ENCODE measurements at places on chromosomes 2 and 18.
A peak's percentile ranks its signal among the peaks of the same experiment; 100 is the strongest.

DNA sequence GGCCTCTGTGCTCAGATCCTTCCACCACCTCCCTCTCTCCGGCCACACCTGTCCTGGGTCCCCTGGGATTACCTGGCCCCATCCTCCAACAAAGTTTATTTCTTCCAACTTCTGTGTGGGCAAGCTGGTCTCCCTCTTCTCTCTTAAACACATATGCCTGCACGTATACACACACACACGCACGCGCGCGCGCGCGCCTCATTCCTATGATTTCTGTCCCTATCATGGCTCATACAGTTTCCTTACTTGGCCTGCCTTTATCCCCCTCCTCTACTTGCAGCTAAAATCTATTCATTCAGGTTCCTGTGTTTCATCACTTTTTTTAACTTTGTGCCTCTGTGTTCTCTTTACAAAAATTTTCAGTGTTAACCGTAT, 96.4 kb downstream of the LOXHD1 start:
- DNase-seq, result no peak

GRCh38 chr2:43133708-43134570, 92.5 kb downstream of the ZFP36L2 start:
- no peak for DNase-seq

GRCh38 chr18:64402636-64403035, 253.7 kb upstream of the LINC00305 start:
- DNase-seq, result no peak

DNA sequence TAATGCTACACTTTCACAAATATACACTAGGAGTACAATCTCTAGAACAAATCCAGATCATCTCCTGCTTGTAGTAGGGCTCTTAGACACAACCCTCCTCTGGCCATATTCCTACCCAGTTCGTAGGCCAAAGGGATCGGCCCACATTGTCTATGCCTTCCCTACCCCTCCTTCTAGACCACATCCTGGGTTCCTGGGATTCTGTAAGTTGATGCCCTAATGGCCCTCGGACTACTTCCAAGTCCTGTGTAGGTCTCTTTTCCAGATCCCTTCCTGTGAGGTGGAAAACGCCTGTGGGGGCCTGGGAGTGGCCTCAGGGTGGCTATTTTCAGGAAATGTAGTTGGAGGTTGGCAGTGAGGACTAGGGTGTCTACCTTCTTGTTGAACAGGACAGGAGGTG, 289.7 kb downstream of the ZNF385B start:
- no peak for DNase-seq

DNA sequence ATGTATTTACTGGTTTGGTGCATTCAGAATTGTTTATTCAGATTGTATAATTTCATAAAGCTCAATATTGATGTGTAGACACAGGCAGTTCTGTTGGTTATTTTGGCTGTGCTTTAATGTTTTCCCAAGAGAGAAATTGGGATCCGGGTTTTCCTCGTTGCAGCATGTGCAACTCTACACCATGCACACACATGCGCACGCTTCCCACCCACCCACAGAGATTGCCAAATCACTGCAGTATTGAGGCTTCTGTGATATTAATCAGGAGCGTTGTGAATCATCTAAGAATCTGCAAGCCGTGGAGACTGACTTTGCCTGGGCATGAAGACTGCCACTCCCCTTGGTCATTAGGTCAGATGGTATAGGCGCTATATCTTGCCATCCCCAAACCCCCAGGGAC, 571.5 kb downstream of the SLC4A3 start:
- DNase-seq, result no peak

GRCh38 chr2:20424300-20425290, 22.3 kb upstream of the RHOB start:
- DNase-seq, result no peak

GRCh38 chr18:26574958-26575864, 26.9 kb upstream of the KCTD1 start:
- peak; percentile 80 for DNase-seq

- no peak for DNase-seq
These were observed 4.4 kb downstream of the MBOAT2 start for GRCh38 chr2:8999102-8999446.

DNA sequence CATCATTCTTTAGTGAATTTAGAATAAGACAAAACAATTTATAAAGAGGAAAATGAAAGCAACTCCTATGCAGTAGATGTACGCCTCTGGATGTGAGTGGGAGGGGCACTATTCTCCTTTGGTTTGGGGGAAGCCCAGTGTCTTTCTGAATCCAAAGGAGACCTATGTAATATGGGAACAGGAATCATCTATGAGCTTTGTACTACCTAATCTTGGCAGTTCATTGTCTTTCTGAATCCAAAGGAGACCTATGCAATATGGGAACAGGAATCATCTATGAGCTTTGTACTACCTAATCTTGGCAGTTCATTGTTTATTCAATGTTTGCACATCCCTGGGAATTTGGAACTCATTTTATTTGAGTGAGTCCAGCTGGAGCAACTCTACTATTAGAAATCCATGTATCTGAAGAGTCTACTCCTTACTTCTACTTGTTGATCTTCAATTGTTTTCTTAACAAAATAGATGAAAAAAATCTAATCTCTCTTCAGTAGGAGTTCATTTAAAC, 401.1 kb upstream of the LRATD1 start:
- DNase-seq, result no peak

DNA sequence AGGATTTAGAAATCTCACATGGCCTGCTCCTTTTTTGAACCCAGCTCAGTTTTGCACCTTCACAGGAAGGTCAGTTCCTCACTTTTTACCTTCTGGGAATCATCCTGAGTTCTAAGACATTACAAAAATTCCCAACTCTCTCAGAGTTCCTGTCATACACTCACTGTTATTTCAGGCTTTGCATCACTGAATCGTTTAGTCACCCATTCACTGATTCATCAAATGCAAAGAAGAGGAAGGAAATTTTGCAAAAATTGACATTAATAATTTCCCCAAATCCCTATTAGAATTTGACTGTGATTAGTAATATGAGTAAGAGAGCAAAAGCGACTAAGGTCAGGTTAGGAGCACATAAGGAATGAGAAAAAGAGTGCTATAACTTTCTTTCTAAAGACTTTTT, 197.5 kb downstream of the PDE1A start:
- no peak for DNase-seq

- no peak for DNase-seq
These were observed 199.3 kb upstream of the HDAC4 start for GRCh38 chr2:239600001-239600593.

DNA sequence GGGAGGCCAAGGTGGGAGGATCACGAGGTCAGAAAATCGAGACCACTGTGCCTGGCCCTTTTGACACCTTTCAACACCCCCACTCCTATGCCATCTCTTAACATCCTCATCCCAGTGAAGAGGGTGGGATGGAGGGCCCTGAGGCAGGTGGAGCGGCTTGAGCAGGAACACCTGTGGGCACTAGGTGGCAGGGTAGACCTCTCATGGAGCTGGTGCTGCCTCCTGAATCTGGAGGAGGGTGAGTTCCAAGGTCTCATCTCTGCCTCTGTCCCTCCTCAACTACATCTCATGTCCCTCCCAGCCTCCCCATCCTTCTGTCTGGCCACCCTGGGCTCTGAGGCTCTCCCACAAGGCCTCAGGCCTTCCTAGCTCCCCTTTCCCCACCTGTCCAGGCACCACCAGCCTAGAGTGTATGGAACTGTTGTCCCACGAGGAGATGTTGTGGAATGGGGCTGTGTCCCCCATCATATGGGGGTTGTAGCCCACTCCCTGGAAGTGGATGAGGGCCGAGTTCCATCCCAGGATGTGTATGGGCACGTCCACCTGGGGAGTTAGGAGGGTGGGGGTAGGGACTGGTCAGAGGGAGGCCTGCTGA, 17.0 kb upstream of the CRYBA2 start:
- no peak for DNase-seq

DNA sequence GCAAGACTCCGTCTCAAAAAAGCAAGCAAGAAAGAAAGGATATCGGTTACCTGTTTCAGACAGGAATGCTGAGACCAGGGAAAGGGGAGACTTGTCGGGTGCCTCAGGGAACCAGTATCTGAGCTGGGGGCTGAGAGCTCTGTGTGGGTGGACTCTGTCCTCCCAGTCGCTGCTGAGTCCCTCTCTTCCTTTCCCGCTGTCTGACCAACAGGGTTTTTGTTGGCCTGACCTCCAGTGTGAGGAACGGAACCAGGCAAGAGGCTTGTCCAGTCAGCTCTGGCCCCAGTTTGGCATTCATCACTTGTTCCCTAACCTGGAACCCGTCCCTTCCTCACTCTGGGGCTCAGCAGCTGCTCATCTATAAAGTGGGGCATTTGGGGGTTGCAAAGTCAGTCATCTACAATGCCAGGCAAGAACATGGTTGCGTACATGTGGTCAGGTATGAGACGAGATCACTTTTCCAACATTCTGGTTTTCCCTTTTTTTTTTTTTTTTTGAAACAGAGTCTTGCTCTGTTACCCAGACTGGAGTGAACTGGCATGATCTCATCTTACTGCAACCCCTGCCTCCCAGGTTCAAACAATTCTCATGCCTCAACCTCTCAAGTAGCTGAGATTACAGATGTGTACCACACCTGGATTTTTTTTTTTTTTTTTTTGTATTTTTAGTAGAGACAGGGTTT, 116.4 kb downstream of the PLB1 start:
- DNase-seq, result no peak

DNA sequence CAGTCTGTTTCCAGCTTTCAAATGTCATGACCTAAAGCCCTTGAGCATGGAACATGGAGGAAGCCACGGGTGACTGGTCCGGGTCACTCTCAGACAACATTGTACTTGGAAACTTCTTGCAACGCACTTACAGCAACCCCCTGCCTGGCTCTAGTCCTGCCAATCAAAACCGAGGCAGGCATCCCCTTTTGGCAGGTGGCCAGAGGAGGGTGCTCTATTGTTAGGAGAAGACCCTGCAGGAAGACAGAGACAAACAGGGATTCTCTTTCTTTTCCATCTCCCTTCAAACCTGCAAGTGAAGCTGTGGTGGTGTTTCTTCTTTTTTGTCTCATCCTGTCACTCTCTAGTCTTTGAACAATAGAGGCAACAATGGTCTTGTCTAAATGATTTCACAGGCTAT, 667.2 kb downstream of the ZEB2 start:
- no peak for DNase-seq

DNA sequence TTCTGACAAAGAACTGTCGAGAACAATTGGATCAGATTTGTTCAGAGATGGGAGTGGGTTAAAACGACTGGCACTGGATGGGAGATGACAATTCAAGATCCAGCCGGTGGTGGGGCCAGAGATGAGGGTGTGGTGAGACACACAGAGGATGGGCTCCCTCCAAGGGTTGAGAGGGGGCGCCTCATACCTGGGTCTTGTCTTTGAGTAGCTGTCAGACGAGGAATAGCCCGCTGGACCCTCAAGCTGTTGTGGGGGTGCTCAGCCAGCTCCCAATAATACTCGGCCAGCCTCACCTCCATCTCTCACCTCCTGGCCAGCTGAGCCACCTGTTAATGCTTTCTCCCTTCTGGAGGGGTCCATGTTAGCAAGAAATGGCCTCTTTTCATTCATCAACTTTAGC, 14.0 kb downstream of the INPP5D start:
- DNase-seq, result no peak

DNA sequence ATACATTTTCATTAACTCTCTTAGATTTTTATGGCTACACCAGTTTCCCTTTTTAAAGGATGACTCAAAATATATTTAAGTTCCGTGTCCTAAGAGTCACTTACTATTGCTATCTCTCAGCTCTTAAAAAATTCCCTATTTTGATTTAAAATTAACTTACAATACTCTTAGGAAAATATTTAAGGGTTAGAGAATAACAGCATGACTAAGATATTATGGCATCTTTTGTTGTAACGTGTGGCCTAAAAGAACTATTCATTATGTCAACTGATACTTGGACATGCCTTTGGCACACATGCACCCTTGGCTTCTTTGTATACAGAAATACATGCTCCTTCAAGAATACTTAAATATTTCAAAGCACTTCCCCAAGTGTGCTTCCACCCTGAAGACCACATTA, 42.3 kb downstream of the SCN3A start:
- no peak for DNase-seq

GRCh38 chr18:75173125-75173432, 35.9 kb downstream of the PTGR3 start:
- no peak for DNase-seq

DNA sequence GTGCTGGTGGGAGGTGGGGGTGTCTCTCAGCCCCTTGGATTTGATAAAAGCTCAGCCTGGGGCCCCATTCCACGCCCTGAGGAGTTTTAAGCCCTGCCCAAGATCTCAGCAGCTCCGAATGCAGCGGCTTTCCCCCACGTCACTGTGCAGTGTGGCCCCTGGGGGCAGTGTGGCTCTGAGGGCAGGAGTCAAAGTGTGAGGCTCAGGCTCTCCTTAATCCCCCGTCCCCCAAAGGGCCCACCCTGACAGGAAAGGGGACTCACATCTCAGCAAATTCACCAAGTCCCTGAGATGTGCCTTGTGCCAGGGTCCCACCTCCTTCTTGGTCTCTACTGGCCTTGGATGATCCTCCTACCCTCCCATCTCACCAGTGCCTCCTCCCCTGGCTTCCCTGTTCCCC, 25.2 kb downstream of the NPPC start:
- DNase-seq, result no peak
